ENCODE measurements at places on chromosomes 2 and 18.

DNA sequence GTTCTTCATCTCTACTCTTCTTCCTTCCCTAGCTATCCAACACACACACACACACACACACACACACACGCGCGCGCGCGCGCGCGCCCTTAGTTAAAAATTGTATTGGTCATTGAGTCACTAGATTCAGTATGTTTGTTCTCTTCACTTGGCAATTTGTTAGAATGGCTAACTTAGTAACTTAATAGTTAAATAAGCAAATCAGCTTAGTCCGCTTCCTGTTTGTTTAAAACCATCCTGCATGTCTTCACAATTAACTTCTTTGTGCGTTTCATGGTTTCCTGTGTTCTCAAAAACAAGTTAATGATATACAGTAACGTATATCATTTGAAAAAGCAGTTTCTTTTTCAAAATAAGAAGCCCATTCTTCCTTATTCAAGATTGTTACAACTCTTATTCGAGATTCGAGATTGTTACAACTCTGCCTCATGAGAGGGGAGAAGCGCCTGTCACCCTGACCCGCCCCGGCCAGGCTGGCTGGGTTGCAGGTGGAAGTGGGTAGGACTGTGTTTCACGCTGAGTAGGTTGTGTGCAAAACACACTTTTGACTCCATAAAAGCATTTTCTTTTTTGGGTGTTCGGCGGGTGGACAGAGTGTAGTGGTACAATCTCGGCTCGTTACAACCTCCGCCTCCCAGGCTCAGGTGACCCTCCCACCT lies 9.5 kb upstream of the CNNM3 start:
- DNase-seq, result no peak

DNA sequence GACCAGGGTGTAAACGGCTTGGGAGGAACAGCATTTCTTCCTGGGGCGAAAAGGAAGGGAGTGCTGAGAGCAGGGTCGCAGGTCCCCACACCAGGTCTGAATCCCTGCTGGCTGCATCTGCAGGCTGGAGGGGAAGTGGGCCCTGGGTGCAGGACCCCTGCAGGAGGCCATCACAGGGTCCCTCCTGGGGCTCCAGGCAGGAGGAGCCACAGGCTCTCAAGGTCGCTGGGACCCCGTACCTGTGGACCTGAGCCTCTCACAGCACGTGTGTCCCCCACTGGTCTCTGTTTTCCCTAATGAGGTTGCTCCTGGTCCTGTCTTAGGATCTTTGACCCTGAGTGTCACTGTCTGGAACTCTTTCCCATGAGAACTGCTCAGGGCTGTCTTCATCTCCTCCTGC lies 147.8 kb upstream of the ZNF236 start:
- DNase-seq, result no peak

GRCh38 chr2:150100336-150100735 lies 387.1 kb downstream of the RND3 start:
- no peak for DNase-seq

DNA sequence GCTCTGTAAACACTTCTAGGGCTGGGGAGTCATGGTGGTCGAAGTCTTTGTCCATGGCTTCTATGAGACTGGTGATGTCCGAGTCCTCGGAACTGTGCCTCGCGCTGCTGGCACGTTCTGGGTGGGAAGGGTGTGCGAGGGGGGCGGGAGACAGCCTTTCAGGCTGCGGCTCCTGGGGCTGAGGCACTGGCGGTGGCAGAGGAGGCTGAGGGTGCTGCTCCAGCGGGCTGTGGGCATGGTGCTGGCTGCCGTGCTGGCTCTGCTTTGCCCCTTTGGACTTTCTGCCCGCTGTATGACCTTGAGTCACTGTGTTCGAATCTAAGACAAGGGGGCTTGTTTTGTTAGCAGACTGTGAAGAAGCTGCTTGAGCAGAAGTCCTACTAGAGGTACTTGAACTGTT lies 79.0 kb downstream of the ZAP70 start:
- no peak for DNase-seq

DNA sequence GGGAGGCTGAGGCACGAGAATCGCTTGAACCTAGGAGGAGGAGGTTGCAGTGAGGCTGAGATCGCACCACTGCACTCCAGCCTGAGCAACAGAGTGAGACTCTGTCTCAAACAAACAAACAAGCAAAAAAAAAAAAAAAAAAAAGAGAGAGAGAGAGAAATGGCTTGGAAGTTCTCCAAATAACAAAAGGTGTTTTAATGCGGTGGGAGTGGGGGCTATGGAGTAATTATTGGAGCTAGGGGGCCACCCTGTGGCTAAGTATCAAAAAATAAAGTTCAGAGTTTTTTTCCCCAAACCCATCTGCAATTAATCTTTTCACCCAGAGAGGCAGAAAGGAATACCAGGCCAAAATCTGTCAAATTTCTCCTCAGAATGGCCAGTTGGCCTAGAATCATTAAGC lies 23.0 kb upstream of the CEP68 start:
- no peak for DNase-seq

DNA sequence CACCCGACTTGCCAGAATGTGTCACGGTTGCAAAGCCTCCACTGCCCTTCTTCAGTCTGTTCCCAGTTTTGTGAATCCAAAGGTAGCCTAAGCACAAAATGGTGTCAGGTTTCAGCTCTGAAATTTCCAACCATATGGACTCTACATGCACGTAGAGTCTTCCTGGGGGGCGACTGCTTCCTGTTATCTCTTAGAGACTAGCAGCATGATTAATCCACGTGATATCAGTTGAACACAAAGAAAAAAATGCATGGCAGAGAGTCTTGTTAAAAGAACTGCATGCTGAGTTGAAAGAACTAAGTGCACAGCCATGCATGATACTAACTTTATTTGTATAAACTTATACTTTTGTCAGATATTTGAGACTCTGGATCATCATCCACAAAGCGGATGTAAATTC lies 404.4 kb downstream of the SOCS6 start:
- DNase-seq, result no peak

GRCh38 chr2:29582062-29582461 lies 339.3 kb downstream of the ALK start:
- DNase-seq, result no peak

DNA sequence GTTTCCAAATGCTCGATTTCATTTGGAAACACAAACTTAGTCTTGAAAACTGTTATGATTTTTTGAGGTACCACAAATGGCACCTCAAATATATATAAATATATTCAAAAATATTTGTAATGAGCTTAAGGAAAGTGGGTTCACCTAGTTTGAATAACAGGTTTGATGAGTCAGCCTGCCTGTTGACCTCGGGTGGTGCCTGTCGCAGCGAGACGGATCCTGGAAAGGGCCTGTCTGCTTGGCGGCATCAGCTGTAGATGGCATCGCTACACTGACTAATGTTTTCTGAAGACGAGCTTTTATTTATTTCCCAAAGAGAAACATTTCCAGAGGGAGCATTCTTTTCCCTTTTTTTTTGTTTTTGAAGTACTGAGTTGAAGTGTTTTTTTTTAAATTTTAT lies 6.9 kb downstream of the ALLC start:
- DNase-seq, result no peak

- DNase-seq, result no peak
Observed at GRCh38 chr2:66899109-66899508, 464.2 kb downstream of the MEIS1 start.

GRCh38 chr2:235793163-235793752 lies 299.4 kb downstream of the AGAP1 start:
- DNase-seq, result no peak

GRCh38 chr2:112156152-112156986 lies 18.2 kb downstream of the FBLN7 start:
- DNase-seq, result no peak

Measured in KG1 (cell line).